ENCODE measurements at places on chromosomes 5 and 9. TPM values are rescaled to one million over a fixed set of nuclear protein-coding genes. Genes with fewer than 3 reads are reported as not detected.

DNA sequence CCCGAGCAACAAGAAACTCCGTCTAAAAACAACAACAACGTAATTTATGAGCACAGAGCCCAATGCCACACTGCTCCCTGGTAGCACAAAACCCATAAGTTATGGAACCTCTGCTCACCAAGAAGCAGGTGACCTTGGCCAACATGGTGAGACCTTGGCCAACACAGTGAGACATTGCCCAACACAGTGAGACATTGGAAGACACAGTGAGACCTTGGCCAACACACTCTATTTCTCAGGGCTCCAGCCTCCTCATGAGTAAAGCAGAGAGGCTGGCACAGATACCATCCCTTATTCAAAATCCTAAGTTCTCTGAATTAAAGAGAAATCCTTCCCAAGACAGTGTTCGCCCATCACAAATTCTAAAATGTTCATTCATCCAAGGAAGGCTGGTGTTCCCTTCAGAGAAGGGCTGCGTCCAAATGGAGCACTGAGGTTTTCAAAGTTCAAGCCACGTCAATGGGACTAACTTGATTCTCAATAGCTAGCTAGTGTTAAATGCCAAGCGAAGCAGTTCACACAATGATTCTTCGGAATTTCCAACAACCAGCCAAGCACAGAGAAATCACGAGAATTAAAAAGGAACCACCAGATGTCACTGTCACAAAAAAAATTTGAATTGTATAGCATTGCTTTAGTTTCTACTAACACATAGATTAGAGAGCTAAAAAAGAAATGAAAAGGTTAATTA, 29.5 kb downstream of the TTC39B start:
- peak; percentile 50 for ATAC-seq

DNA sequence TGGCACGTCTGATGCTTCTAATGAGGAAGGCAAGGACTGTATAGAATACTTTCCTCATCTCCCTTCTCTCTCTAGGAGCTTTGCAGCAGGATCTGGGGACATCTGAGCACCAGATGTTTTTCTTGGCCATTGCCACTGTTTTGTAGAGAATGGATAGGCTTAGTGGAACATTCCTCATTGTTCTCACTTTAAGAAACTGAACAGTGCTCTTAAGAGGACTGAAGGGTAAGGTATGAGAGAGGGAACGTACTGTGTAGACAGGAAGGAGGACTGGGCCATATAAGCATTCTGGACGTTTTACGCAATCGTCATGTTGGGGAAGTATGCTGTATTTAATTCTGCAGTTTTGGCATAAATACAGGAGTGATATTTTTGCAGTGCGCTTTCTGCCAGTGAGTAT, 70.6 kb downstream of the SMARCA2 start:
- ATAC-seq = no peak

DNA sequence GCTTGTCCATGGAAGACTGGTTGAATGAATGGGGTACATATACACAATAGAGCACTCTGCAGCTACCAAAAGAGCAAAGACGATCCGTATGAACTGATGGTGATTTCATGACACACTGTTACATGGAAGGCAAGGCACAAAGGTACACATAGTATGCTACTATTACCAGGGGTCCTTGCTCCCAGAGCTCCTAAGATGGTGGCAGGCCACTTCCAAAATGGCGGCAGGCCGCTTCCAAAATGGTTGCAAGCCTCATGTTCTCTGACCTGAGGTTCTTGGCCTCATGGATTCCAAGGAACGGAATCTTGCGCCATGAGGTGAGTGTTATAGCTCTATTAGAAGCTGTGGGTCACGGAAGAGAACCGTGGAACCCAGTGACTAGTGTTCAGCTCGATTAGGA, 147.5 kb downstream of the RFK start:
- ATAC-seq = no peak

- peak; percentile 94 for ATAC-seq
Measured at GRCh38 chr5:142095651-142096330, 12.8 kb upstream of the NDFIP1 start.

- no peak for ATAC-seq
Measured at GRCh38 chr5:138875552-138875875, 379 bp upstream of the LRRTM2 start.

DNA sequence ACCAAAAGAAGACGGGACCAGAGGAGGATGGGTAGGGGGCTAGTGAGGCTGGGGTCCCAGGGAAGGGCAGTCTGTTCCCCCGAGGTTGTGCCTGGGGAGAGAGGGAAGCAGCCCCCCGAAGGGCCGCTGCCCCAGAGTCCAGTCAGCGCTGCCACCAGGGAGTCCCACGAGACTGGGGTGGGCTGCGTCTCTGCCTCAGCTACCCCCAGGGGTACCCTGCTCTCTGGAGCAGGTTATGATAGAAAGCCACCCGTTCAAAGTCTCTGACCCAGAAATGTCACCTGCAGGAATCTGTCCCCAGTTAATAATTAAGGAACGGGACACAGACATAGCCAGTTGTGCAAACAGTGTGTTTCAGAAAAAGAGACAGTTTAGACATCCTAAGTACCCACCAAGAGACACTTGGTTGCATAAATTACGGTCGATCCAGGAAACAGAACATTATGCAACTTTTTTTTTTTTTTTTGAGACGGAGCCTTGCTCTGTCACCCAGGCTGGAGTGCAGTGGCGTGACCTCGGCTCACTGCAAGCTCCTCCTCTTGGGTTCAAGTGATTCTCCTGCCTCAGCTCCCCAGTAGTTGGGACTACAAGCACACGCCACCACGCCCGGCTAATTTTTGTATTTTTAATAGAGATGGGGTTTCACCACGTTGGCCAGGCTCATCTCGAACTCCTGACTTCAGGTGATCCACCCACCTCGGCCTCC, 10.7 kb upstream of the AGPAT2 start:
- ATAC-seq = no peak

DNA sequence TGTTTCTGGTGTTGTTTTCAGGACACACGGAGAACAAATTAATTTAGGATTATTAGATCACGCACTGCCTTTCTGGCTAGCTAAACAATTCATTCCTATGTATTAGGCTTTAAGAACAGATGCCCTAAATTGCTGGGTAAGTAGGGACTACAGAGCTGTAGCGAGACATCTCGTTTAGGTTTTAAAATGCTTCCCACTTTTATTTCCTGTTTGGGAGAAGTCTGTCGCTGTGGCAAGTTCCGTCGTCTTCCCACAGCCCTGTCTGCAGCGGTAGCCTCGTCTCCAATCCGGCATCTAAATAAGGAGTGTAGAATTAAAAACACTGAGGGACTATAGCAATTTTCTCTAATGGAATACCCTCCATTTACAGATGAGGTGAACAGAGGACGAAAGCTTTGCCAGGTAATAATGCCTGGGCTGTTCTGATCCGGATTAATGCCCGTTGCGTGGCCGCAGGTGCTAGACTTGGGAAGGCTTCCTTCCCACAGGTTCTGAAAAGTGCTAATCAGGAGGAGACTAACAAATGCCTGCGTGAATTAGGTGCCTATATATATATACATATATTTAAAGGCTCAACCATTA, 1.3 kb upstream of the TRIM36 start:
- no peak for ATAC-seq

DNA sequence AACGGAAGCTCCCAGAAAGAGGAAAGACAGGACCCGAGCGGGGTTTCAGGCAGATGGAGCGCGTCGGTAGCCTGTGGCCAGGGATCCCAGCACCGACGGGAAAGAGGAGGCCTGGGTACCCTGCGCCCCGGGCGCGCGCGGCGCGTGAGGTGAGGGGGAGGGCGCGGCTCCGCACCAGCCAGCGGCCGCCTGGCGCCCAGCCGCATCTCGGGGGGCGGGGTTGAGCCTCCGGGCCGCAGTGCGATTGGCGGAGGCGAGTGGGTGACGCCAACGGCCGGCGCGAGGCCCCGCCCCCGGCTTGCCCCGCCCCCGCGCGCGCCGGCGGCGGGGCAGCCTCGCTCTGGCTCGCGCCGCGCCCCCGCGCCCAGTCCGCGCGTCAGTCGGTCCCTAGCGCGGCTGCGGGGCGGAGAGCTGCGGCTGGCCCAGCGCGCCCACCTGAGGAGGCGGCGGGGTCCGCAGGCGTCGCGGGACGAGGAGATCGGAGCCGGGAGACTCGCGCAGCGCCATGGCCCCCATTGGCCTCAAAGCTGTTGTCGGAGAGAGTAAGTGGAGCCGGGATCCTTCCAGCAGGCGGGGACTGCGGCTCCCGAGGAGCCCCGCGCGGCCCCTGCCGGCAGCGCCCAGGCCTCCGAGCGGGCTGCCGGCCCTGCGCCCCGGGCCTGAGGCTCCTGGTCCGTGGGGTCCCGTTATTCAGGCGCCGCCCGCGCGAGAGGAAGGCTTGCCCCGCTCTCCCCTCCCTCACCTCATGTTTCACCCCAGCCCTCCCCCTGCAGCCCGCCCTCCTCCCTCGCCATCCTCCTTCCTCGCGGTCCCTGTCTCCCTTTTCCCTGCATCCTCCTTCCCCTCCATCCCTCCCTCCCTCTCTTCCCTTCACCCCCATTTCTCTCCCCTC, at the start of gene STXBP1:
Gene STXBP1, plus strand, starts transcription at position 379 of the 892 bp plus-strand sequence. Its CDS starts 127 bp downstream, at position 506.
- peak; percentile 86 for ATAC-seq

- ATAC-seq = no peak
Measured at GRCh38 chr9:94881023-94881422, 154.5 kb downstream of the AOPEP start.

GRCh38 chr5:143108498-143109128, 294.9 kb downstream of the NR3C1 start:
- ATAC-seq = no peak

DNA sequence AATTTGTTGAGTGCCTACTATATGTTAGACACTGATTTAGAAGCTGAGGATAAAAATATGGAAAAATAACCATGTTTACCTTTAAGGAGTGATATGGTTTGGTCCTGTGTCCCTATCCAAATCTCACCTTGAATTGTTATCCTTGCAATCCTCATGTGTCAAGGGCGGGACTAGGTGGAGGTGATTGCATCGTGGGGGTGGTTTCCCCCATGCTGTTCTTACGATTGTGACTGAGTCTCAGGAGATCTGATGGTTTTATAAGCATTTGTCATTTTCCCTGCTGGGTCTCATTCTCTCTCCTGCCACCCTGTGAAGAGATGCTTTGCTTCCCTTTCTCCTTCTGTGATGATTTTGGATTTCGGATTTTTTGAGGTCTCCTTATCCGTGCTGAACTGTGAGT, 876.4 kb downstream of the DTWD2 start:
- ATAC-seq = no peak

GRCh38 chr9:120905315-120906164, 21.1 kb downstream of the TRAF1 start:
- ATAC-seq = peak; percentile 6

DNA sequence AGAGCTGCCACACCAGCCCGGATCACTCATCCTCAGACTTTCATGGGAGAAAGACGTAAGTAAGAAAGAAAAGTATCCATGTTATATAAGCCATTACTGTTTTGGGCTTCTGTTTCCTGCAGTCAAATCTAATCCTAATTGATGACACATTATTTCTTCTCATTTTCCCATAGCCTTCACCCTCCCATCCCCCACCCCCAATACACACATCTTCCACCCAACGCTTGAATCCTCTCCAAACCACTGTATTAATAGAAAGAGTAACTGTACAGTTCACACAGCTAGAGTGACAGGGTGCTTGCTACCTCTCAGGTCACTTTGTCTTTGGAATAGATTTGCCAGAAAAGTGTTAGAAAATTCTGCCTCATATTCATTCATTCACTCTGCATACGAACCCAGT, 69.3 kb upstream of the IL17B start:
- no peak for ATAC-seq

- no peak for ATAC-seq
Measured at GRCh38 chr9:88949425-88949824, 41.8 kb upstream of the S1PR3 start.

- no peak for ATAC-seq
Measured at GRCh38 chr5:146450002-146450401, 2.9 kb downstream of the TCERG1 start.

DNA sequence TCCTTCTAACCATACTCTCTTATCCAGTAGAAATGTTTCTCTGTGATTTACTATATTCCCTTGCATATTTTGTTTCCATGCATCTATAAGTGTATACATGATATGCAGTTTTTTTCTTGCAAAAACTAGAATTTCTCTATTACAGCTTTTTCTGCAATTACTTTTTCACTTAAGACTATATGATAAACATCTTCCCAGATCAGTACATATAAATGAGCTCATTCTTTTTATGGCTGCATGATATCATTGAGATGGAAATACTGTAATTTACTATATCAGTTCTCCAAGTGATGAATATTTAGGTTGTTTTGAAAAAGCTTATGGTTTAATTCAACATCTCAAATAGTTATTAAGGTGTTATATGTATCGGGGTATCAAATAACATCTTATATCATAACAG, 18.1 kb upstream of the ZNF608 start:
- ATAC-seq = no peak

- no peak for ATAC-seq
Measured at GRCh38 chr5:180609386-180609785, 18.1 kb upstream of the SCGB3A1 start.

GRCh38 chr5:57862471-57862911, 379.9 kb upstream of the ACTBL2 start:
- ATAC-seq = no peak

- no peak for ATAC-seq
Measured at GRCh38 chr9:133538176-133538575, 3.7 kb downstream of the ADAMTSL2 start.

- ATAC-seq = no peak
Measured at GRCh38 chr9:6426117-6426516, 13.1 kb downstream of the UHRF2 start.

GRCh38 chr9:129868872-129869486, 33.7 kb downstream of the USP20 start:
- peak; percentile 91 for ATAC-seq

DNA sequence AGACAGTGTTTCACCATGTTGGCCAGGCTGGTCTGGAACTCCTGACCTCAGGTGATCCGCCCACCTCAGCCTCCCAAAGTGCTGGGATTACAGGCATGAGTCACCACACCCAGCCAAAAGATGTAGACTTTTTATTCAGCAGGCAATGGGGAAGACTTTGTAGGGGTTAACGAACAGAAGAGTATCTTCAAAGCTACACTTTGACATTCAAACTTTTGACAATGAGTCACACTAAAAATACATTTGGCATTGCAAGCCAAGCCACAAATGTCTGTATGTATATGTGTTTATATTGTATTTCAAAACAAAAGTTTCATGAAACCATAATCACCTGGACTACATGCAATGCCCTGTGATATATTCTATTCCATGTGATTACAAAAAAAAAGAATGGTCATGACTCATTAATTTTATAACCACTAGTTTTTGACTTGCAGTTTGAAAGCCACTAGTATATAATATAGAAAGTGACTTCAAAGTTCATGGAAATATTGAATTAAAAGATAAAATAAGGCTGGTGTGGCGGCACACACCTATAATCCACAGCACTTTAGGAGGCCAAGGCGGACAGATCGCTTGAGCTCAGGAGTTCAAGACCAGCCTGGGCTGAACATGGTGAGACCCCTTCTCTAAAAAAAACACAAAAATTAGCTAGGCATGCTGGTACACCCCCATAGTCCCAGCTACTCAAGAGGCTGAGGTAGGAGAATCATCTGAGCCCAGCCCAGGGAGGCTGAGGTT, 8.3 kb downstream of the DIMT1 start:
- peak; percentile 75 for ATAC-seq

- ATAC-seq = no peak
Measured at GRCh38 chr5:13179407-13180087, 764.9 kb downstream of the DNAH5 start.

GRCh38 chr5:54860321-54860720, 125.1 kb downstream of the ESM1 start:
- no peak for ATAC-seq

Gene CCDC192
- not detected for total RNA-seq

Gene FOXD1
- 0.45 TPM for total RNA-seq

Gene PCDHA1
- not detected for total RNA-seq

Gene PHYHD1
- 0.77 TPM for total RNA-seq

Gene MLANA
- total RNA-seq = not detected

Gene GPR151
- not detected for total RNA-seq

Gene TLX3
- not detected for total RNA-seq

Gene PCDHB8
- not detected for total RNA-seq

Gene MSANTD3
- 23.3 TPM for total RNA-seq
